ENCODE measurements at places on chromosomes 7 and 10.

DNA sequence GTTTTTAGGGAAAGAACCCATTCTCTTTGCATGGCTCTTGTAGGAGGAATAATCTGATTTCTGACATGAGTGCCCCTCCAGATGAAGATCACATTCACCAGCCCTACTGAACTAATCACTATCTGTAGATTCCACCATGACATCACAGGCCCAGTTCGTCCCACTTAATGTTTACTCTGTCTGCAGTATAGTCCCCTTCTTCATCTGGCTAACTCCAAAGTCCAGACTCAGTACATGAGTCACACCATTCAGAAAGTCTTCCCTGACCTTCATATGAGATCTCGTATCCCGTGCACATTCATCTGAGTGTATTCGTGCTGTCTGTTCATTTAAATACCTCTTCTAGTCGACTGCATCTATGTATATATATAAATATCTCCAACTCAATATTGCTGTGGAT, 366.5 kb upstream of the AKR1E2 start:
- DNase-seq = peak; percentile 59

GRCh38 chr10:28624351-28624750, 53.0 kb upstream of the BAMBI start:
- DNase-seq = no peak

DNA sequence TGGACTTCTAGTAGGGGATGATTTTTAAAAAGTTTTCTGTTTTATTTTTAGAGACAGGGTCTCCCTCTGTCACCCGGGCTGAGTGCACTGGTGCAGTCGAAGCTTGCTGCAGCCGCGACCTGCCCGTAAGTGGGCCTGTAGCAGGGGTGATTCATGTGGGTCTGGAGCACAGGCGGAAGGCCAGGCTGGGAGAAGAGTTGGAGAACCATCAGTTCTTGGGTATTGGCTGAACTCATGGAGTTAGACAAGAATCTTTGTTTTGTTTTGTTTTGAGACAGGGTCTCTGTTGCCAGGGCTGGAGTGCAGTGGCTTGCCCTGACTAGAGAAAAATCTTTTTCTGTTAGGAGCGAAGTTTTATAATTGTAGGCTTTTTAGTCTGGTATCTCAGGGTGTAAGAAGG, 5.7 kb downstream of the SRRT start:
- DNase-seq = no peak

GRCh38 chr7:138926241-138926612, 55.0 kb downstream of the KIAA1549 start:
- DNase-seq = no peak

GRCh38 chr10:35643151-35644049, 1.3 kb upstream of the FZD8 start:
- peak; percentile 70 for DNase-seq

GRCh38 chr10:30420766-30421165, 13.2 kb upstream of the MAP3K8 start:
- DNase-seq = no peak

- no peak for DNase-seq
Measured at GRCh38 chr7:22087861-22088260, 142.2 kb upstream of the CDCA7L start.

GRCh38 chr7:45176886-45177731, 19.5 kb downstream of the RAMP3 start:
- no peak for DNase-seq

DNA sequence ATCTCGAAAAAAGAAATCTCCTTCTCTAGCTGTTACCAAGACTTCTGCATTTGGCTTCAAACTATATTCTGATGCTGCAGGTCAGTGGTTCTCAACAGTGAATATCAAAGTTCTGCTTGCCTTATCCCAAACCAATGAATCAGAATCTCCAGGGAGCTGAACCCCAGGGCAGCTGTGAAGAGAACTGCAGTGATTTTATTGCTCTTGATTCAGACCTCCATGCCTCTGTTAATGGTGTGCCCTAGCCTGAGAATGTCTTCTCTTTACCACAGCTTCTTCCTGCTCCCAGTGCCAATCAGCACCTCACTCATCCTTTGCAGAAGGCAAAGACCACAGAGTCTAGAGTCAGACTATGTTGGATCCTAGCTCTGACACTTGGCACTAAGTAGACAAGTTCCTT, 46.2 kb upstream of the MRLN start:
- no peak for DNase-seq

- DNase-seq = no peak
Measured at GRCh38 chr7:41809116-41809515, 106.2 kb upstream of the INHBA start.

Data from fibroblast of pulmonary artery (primary cell).